Coronary artery (tissue), 2 donors: ENCODE measurements at places on chromosomes 3 and 15.
A peak's percentile ranks its signal among the peaks of the same experiment; 100 is the strongest.

DNA sequence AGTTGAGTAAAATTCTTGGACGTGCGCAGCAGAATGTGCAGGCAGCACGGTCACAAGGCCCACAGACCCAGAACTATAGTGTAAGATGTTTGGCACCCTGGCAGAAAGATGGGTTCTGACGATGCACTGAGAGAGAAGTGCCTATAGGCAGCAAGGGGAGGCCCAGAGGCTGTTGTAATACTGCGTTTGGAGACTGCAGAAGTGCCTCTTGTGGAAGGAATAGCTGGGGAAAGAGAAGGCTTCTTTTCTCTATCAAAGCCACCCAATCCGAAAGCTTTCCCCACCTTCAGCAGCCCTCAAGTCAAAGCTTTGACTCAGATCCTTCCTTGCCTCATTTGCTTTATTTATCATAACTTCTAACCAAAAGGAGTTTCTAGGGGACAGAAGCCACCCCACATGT is 5.2 kb upstream of the SIN3A start:
- no peak for DNase-seq

GRCh38 chr15:59237119-59237855 is 30.6 kb downstream of the LDHAL6B start:
- no peak for DNase-seq

- DNase-seq: peak; percentile 70
Observed at GRCh38 chr3:189270248-189270832, 98.6 kb downstream of the TPRG1 start.

DNA sequence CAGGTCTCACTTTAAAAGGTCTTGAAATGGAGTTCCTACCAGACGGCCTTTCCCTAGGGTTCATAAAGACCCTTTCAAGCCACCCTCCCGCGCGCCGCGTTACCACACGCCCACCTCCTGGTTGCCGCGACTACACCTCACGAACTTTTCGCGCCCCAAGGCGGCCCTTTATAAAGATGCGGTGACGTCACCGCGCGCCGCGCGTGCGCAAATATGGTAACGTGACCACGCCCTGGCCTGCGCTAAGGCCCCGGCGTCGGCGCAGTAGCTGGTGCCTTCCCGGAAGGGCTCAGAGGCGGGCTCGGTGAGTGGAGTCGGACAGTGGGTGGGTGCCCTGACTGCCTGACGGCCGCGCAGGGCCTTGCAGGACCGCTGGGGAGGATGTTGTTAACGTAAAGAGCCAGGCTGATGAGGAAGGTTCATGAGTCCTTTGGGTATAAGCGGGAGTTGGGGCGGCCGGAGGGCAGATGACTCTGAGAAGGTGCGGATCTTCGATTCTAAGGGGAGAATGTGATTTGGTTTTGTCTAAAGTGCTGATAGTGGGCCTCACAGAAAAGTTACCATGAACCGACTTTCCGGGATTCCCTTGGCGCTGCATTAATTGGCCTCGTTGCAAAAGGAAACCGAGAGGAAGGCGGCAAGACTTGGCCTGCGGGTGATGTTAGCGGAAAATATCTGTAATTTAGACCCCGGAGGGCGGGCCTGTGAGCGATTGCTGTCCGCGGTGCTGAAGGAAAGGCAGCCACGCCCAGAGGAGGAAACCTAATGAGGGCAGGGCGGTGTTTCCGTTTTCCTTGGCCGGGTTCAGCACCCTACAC is 54.4 kb downstream of the FEZF2 start:
- DNase-seq: peak; percentile 84

DNA sequence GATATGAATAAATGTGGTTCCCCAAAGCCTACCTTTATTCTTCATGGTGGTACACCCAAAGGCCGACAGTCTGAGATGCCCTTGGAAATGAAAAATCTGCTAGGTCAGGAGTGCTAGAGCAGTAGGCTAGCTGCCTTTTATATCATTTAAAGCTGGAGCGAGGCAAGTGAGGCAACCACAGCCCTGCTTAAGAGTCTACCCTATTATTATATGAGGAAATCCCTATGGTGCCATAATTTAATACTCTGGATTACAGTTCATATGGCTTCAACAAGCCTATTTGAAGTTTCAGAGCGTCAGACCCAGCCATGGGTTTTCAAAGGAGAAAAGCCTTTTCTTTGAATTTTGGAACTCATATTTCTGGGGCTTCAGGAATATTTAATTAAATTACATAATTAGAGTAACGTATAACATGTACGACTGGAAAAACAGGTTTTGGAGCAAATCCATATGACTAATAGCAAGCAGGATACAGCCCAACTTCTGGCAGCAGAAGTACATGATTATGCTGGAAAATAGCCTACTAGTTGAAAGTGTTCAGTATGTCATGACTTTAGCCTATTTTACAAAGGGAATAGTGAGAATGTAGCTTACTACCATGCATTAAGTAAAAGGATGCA is 18.0 kb upstream of the SLTM start:
- no peak for DNase-seq

DNA sequence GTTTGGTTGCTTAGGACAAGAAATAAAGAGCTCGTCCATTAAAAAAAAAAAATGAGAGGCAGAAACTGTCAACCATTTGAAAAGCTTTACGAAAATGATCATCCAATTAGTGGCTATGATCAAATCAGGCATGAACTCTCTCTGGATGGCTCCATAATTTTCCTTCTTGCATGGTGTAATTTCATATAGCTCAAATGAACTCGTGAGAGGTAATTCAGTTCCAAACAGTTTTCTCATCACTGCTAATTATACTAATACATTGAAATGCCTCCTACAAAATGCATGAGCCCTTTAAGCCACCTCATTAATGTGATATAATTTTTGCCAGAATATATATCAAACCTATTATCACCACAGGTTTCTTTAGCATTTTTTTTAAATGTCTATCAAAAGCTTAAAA is 239.5 kb upstream of the MEIS2 start:
- no peak for DNase-seq

- DNase-seq: no peak
Observed at GRCh38 chr3:46194868-46195553, 13.1 kb downstream of the CCR1 start.

- no peak for DNase-seq
Observed at GRCh38 chr15:28123408-28124023, 24.4 kb upstream of the OCA2 start.

DNA sequence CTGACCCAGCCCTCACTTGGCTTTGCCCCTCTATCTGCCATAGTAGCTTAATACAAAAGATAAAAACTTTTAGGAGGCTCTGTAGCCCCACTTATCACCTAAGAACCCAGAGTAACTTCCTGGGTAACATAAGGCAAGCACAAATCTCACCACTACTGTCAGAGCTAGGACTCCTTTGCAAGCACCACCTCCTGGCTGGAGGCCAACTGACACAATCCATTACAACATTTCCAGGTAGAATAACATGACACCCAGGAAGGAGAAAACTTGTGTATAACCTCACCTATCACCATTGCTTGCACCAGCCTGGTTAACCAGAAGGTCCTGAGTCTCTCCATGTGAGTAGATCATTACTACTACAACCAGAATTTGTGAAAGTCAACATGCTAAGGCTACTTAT is 230.0 kb downstream of the TUSC7 start:
- DNase-seq: no peak

- DNase-seq: no peak
Observed at GRCh38 chr3:120652281-120652680, 29.8 kb downstream of the HGD start.

GRCh38 chr3:115228266-115228665 is 81.2 kb upstream of the ZBTB20 start:
- no peak for DNase-seq

DNA sequence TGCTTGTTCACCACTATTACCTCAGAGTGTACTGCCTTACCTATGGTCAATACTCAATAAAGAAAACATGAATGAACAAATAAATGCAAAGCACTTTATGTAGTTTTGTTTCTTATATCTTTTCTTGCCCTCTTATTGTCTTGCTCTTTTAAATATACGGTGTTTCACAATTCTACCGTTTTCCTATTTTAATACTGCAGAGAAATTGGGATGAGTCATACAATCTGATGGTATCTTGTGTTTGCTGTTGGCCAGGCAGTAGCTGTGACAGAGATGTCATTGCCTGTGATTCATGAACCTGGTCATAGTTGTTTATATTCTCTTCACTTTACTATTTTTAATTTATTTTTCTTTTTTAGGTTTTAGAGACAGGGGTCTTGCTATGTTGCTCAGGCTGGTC is 48.3 kb downstream of the SERP1 start:
- DNase-seq: no peak

GRCh38 chr15:100559330-100559729 is 30.6 kb upstream of the CERS3 start:
- no peak for DNase-seq

GRCh38 chr15:68249058-68249713 is 19.7 kb upstream of the CLN6 start:
- no peak for DNase-seq

DNA sequence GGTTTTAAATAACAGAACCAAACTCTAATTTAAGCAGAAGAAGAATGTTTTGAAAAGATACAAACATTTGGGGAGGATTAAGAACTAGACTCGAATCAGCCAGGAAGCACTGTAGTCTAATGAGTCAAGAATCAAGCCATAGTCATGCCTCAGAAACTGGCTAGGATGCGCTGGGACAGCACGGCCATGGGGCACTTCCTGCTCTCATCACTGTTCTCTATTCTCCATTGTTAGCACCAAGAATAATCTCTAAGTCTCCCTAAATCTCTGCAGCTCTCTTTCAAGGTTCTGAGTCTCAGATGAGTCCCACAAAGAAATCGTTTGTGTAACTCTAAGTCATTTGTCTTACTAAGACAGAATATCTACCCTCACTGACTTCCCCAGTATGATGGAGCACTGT is 399.0 kb upstream of the KCNMB2 start:
- no peak for DNase-seq

- no peak for DNase-seq
Observed at GRCh38 chr15:56916825-56917477, 1.5 kb upstream of the TCF12 start.

DNA sequence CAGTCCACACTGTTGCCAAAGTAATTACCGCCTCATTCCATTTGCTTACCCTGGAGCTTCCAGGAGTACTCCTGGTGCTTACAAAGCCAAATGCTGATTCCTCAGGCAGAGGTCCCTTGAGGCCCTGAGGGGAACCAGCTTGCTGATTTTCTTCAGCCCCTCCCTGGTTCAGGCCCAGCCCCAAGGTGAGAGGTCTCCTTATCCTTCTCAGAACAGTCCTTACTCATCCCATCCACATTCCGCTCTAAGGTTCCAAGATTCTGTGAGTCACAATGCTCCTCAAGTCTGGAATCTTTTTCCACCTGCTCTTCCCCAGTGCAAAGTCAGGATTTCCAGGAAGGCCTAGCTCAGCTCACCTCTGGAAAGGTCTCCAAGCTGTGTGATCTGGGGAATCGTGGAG is 1.8 kb upstream of the ATP10A start:
- DNase-seq: no peak

DNA sequence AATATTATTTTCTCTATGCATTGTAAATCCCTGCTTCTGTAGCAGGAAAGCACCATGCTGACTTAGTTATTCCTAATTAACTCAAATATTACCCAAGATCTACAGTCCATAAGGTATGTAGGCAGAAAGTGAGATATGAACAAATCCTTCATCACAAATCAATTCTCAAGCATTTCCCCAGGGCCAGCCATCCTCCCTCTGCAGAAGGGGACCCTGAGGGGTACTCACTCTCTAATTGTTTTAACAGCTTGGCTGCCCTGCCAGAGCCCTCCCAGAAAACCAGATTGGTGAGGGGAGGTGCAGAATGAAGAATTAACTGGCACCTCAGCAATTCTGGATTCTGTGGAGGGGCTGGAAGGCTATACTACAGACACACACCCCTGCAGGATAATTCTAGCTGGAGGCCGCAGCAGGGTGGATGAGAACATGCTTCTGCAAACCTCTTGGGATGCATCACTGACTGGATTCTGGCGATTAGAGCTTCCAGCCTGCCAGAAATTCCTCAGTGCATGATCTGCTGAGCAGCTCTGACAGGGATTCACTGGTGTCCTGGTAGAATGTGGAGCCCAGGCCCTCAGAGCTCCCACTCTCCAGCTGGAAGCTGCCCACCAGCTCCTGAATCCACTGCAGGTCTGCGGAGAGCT is 88.6 kb upstream of the HERC1 start:
- DNase-seq: no peak

DNA sequence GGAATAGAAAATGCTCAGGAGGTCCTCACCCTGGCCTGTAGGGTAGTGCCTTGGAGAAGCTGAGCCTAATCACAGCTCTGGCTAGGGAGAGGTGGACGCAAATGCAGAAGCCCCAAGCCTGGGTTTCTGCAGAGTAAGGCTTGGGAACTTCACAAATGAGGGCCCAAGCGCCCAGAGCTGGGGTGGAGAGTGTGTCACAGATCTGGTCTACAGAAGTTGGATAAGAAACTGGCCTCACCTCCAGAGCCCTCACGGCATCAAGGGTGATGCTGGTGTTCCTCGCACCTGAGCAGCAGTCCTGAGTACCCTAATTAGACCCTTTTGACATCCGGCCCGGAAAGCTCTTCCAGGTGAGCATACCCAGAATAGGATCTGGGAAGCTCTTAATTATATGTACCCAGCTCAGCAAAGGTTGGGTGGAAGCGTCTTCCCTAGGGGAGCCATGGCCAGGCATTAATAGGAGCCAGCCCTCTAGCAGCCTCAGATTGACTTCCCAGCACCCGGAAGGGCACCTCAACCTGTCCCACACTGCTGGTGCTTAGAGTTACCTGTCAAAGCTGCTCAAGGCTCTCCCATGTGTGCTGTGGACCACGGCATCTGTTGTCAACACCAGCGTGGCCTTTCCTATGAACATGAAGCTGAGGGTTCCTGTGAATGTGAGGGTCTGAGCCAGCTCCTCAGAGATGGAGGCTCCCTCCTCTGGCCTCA is 31.8 kb downstream of the RBM5 start:
- DNase-seq: no peak

GRCh38 chr15:45862034-45862433 is 227.2 kb downstream of the SQOR start:
- no peak for DNase-seq
